ENCODE measurements at places on chromosomes 12 and 14.
A peak's percentile ranks its signal among the peaks of the same experiment; 100 is the strongest.

DNA sequence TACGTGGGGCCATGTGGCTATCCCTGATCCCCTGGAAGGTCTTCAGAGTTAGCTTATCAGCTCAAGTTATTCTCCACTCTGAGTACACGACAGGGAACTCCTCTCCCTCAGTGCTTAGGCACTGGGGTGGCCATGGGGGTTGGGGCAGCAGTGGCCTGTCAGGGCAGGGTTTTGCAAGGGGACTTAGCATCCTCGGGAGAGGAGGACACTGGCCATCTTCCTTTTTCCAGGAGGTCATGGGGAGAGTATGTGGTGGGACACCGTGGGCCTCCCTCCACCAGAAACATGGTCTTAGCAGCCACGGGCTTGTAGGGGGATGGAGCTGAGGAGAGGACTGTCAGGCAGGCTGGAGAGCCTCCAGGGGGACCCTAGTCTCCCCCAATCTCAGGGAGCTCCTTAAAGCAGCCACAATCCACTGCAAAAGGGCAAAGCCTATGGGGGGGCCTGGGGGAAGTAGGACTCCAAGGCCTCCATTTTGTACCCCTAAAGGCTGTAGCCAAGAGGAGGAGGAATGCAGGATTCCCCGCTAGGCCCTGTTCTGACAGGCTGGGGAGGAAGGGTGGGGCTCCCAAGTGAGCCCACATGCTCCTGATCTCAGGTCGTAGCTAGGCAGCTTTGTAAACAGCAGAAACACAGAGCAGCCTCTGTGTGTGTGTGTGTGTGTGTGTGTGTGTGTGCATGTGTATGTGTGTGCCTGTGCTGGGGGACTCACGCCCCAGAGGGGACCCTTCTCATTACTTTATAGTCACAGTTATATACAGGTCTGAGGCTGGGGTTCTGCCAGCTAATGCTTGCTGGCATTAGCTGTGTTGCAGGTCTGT is 36.6 kb downstream of the KRT80 start:
- DNase-seq, result no peak

DNA sequence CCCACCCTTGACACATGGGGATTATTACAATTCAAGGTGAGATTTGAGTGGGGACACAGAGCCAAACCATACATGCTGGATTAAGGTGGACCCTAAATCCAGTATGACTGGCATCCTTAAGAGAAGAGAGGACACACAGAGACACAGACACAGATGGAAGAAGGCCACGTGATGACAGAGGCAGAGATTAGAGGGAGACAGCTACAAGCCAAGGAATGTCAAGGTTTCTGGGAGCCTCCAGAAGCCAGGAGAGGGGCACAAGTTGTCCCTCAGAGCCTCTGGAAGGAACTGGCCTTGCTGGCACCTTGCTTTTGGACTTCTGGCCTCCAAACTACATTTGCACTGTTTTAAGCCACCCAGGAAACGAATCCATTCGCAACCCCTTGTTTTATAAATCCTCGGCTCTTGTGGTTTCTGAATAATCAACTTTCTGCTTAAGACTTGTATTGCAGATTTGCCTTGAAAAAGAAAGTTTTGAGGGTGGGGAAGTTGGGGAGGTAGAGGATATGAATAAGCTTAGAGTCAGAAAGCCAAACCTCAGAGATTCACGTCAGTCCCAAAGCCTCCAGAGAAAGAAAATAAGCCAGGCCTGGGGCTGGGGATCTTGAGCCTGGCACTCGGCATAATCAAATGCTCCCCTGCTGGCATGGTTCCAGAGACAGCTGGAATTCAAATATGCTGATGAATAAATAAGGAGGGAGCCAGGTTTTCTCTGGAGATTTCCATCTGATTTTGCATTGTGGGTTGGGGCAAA is 224.2 kb upstream of the PWP1 start:
- DNase-seq, result peak; percentile 56

- DNase-seq, result no peak
Observed at GRCh38 chr14:85987292-85987691, 457.3 kb downstream of the FLRT2 start.

DNA sequence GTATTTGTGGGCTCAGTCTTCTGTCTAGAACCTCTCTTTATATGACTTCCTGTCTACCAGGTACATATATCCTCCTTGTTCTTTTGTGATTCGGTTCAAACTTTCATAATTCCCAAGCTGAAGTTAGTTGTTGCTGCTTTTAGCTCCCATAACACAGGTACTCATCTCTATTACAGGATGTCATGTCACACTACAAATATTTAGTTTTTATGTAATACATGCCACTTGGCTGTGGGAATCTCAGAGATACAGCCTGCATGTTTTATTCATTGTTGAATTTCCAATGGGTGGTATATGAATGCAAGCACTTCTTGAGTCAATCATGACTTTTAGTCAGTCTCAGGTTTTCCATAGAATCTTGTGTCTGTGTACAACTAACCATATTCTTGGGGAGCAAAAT is 122.7 kb downstream of the SINHCAF start:
- no peak for DNase-seq

GRCh38 chr14:32761381-32761968 is 177.2 kb upstream of the NPAS3 start:
- no peak for DNase-seq

GRCh38 chr14:102194856-102195255 is 55.2 kb downstream of the WDR20 start:
- DNase-seq, result no peak

DNA sequence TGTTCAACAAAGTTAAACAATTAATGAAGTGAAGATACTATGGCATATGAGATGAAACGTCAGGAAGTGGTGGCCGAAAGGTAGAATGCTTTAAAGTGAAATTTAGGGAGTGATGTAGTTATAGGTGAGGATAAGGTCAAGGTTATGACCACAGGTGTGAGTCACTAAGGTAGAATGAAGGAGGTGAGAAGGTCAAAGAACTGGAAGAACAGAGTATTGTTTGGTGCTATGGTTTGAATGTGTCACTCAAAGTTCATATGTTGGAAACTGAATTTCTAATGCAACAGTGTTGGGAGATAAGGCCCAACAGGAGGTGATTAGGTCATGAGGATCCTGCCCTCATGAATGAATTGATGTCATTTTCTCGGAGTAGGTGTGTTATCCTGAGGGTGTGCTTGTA is 293.6 kb downstream of the NELL2 start:
- DNase-seq, result no peak

DNA sequence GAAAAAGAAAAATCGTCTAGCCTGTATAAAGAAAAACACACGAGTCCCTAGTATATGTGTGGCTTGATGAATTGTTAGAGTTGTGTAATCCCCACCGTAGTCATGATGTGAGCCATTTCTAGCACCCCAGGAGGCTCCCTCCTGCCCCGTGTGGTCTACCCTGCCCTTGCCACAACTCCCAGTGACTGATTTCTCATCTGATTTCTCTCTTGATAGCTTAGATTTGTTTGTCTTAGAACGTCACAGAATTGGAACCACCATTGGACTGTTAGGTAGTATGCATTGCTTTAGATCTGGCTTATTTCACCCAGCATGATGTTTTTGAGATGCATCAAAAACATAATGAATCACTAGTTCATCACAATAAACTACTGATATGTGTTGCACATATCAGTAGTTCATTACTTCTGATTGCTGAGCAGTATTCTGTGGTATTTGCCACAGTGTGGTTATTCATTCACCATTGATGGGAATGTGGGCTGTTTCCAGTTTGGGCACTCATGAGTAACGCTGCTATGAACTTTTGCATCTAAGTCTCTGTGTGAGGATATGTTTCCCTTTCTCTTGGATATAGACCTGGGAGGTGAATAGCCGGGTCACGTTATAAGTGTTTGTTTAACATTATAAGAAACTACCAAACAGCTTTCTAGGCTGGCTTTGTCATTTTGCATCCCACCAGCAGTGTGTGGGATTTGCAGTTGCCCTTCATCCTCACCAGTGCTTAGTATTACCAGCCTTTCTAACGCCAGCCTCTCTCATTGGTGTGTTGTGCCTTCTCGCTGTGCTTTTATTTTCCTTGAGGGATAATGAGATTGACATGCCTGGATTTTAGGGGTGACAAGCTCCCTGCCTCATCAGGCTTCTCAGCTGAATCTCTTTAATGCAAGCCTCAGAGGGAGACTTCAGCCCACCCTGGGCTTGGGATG is 31.9 kb upstream of the NCOR2 start:
- no peak for DNase-seq

GRCh38 chr14:92646952-92647796 is 101.3 kb downstream of the LGMN start:
- no peak for DNase-seq

All from NCI-H345 (cell line).